Bronchial epithelial cell (primary cell): ENCODE measurements at places on chromosomes 3 and 15.

GRCh38 chr3:5360453-5360852 lies 172.9 kb downstream of the EDEM1 start:
- no peak for DNase-seq

DNA sequence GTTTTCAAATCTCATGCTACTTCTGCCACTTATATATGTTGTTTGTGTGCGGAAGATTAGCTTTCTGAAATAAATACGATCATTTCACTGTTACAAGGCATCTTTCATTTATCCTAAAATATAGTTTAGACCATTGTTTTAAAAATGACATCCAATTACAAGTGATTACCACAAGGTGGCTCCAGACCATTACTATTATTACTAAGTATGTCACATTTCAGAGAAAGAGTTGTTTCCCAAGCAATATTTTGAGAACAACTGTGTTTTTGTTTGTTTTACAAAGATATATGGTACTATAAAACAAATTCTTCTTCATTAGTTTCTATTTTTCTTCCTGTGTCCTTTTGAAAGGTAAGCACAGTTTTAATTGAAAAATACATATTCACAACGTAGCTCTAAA lies 136.0 kb upstream of the RAP2B start:
- peak; percentile 54 for DNase-seq

DNA sequence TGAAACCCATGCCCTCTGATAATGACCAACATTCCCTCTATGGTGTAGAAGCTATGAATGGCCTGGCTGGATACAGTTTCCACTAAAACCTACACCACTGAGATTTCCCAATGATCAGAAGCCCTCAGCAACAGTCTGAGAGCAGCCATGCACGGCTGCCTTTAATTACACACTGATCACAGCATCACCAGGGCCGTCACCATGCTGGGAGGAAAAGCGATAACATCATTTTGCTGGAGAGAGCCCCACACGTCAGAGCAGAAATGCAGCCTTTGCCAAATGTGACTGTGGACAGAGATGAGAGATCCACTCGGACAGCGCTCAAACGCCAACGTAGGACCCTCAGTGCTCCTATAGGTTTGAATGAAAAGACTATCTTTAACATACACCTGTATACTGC lies 135.0 kb downstream of the XXYLT1 start:
- no peak for DNase-seq

DNA sequence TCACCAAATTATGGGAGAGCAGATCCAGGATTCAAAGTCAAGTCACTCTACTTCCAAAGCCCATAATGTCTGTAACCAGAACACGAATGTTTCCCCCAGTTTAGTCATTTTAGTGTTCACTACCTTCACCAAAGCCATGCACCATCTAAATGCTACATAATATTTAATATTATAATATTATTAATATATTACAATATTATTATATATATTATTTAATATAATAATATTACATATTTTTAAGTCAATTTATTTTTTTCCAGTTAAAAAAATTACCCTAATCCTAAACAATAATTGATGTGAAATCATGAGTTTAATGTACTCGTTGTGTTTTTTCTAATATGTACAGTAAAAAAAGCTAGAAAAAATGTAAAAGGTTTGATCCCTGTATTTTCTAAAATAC lies 276.6 kb upstream of the TBL1XR1 start:
- DNase-seq: no peak

GRCh38 chr15:90665288-90666134 lies 51.6 kb upstream of the BLM start:
- peak; percentile 41 for DNase-seq

DNA sequence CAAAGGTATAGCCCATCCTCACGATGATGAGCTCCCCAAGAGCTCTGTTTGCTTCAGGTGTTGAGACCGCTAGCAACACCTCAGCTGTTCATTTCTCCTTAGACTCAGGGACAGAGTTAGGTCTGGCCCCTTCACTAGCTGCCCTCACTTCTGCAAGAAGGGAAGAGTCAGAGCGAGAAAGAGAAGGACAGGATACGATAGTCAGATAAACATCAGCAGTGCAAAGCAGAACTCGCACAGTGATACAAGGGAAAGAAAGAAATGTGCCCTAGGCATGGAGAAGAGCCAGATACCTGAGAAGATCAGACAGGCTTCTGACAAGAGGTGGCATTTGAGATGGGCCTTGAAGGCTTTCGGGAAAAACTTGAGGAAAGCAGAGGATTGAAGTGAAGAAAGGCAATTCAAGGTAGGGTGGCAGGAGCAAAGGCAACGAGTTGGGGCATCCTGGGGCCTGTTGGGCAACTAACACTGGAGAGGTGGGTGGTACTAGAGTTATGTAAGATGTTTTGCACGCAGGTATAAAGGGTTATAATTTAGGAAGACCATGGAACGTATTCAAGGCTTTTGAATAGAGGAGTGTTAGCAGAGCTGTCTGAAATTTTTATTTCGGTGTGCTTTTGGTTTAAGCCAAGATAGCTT lies 106.0 kb downstream of the PGPEP1L start:
- DNase-seq: no peak

GRCh38 chr15:55954862-55955605 lies 38.4 kb downstream of the NEDD4 start:
- DNase-seq: no peak

- DNase-seq: no peak
These were observed 140.0 kb downstream of the SNRK start for GRCh38 chr3:43426388-43426787.

DNA sequence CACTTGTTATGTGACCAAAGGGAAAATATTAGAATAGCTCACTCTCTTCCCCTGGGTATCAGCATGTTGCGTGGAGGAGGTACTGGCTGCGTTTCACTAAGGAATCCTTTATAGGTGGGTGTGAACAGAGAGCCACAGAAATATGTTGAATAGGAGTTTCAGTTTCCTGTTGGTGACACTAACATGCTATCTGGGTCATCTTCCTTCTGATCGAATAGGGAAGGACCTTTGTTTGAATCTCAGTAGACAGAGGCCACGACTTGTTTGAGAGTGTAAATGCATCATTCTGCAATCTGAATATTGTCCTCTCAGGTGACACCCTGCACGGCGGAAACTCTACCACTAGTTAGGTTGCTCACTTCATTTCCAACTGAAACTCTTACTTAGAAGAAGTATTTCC lies 157.9 kb upstream of the SLC2A2 start:
- no peak for DNase-seq

- DNase-seq: peak; percentile 17
These were observed 266.4 kb upstream of the CDIN1 start for GRCh38 chr15:36313021-36313420.

GRCh38 chr3:113441051-113441770 lies at the start of gene CFAP44:
TSS of gene CFAP44 (minus strand) at chr3:113441493. CDS start at chr3:113433664, 7,829 bp downstream.
- peak; percentile 41 for DNase-seq

DNA sequence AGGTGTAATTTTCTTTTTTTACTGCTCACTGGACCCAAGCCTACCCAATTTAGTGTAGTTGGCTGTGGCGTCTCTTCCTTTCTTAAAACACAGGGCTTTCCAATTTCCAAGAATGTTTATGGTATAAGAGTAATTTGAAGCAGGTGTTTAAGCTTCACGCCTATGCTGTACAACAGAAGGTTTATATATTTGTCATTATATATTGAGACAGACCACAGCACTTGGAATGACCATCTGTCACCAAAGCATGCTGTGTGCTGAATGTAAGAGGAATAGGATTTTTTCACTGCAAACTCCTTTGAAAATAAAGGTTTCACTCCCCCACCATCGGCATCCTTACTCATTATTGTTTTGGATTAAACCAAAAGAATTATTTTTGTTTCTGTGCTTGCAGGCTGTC lies 325.7 kb downstream of the OTOL1 start:
- no peak for DNase-seq

DNA sequence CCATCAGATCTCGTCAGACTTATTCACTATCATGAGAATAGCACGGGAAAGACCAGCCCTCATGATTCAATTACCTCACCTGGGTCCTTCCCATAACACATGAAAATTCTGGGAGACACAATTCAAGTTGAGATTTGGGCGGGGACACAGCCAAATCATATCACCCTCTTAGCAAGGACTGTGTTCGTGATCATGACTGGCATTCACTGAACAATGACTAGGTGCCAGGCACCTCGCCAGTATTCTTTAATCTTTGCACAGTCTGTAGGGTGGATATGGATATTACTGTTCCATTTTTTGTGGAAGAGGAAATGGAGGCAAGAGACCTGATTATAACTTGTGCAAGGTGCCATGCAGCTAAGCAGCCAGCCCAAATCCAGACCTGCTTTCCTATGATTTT lies 77.5 kb downstream of the IGF1R start:
- DNase-seq: peak; percentile 66

GRCh38 chr3:183826448-183827250 lies 1.3 kb upstream of the MAP6D1 start:
- peak; percentile 48 for DNase-seq
